ENCODE measurements at places on chromosomes 1 and 21.

DNA sequence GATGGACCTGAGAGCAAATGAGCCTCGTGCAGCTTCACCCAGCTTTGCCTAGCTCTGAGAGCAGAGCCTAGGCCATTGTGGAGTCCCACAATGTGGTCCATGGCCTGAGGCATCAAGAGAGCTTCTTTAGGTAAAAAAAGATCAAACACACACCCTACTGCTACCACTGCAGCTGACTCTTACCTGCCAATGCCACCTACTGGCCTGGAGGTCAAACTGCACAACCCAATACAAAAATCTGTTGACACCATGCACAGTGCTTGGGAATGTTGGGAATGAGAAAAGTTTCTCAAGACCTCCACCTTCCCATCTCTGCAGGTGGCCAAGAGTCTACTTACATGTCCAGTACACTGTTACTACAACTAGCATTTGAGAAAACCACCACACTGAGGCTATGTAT, 60.6 kb downstream of the UCHL5 start:
- no peak for DNase-seq

DNA sequence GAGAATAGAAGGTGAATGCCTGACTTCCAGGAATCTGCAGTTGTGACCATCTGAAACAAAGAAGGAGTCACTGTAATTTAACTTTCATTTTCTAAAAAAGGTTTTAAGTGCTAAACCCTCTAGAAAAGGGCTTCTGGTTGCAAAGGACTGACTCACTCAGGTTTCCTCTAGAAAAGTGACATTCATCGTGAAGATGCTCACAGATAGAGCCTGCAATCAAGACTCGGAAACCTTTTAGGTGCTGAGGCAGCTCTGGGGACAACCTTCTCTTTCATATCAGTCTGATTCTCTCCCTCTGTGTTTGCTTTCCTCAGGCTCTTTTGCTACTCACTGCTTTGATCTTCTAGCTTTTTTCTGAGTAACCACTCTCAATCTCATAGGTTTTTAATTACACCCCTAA, 8.2 kb downstream of the BCL9 start:
- DNase-seq: no peak

DNA sequence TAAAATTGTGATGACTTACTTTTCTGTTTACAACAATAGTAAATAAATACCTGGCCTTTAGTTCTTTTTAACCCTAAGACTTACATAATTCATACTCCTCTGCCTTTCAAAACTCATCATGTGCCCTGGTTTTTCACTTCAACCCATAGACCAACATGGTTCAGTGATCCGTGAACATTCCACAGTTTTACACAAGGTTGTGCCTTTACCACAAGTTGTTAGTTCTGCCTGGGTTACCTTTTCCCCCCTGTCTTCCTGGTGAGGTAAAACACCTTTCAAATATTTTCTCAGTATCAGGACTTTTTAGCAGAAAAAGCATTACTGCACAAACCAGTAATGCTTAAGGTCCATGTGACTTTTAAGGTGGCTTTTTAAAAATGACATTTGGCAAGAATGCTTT, 1466.4 kb downstream of the PLA2G4A start:
- no peak for DNase-seq

- no peak for DNase-seq
Measured at GRCh38 chr1:169371404-169371803, 3.4 kb downstream of the BLZF1 start.

GRCh38 chr1:54248966-54249365, 49.0 kb downstream of the MRPL37 start:
- no peak for DNase-seq

DNA sequence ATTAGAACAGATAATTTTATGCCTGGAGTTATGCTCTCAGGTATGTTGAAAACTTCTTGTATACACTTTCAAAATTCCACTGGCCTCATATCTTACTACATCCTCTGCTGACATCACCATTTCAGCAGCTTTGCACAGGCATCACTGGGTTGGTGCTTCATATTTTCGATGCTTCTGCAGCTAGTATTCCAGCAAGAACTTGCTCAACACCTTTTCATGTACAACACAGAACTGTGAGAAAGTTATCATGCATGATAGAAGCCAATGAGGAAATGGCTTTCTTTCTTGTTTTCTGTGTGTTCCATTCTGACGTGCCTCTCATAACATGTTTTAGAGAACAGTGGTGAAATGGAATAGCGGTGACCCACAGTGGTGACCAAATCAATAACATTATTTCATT, 5.1 kb upstream of the GBP5 start:
- no peak for DNase-seq

- DNase-seq: no peak
Measured at GRCh38 chr1:115067161-115067859, 22.0 kb downstream of the TSPAN2 start.
